ENCODE measurements at places on chromosomes 2 and 18.

GRCh38 chr2:81195017-81195773 is 890.6 kb upstream of the LRRTM1 start:
- DNase-seq: no peak

DNA sequence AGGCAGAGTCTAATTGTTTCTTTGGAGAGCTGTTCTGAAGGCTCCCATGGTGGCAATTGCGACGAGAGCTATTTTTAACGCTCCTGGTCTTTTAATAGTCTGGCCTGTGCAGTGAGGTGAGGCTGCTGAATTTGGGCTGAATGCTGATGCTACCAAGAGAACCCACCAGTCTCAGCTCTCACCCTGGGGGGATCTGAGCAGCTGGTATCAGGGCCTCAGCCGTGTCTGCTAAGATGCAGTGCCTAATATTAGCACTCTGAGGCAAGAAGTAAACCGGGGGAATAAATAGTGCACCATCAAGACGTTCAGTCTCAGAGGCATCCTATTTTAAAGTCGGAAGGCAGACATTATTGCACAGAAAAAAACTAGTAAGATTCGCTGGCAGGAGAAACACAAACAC is 214.8 kb upstream of the PID1 start:
- no peak for DNase-seq

DNA sequence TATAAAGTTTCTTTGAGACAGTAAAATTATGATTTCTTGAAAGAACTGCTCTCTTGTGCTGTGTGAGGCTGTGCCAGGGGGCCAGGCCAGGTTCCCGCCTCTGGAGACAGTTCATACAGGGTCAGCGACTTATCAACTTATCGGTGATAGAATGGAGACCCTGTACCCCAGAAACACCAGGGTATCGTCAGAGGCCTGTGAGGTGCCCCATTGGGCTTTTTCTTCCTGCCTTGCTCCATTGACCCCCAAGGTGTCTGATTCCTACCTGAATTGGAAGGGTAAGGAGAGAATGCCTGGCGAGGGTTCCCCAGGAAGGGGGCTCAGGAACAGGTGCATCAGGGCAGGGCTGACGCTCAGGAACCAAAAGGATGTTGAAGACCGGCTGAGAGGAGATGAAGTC is 4.3 kb downstream of the DLX1 start:
- DNase-seq: no peak

DNA sequence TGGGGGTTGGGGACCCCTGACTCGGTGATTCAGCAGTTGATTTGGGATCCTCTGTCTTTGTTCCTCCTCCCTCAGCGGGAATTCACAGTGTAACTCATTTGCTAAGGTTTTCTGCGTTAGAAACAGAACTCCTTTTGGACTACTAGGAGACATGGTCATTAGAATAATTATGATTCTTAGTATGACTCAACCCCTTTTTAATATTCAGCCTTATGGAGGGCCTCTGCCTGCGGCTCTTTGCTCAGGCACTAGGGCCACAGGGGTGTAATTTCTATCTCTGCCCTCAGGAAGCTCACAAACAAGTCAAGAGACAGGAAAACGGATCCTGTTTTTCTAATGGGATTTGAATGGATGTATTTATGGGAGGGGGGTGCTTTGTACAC is 117.4 kb downstream of the SPTBN1 start:
- DNase-seq: no peak

DNA sequence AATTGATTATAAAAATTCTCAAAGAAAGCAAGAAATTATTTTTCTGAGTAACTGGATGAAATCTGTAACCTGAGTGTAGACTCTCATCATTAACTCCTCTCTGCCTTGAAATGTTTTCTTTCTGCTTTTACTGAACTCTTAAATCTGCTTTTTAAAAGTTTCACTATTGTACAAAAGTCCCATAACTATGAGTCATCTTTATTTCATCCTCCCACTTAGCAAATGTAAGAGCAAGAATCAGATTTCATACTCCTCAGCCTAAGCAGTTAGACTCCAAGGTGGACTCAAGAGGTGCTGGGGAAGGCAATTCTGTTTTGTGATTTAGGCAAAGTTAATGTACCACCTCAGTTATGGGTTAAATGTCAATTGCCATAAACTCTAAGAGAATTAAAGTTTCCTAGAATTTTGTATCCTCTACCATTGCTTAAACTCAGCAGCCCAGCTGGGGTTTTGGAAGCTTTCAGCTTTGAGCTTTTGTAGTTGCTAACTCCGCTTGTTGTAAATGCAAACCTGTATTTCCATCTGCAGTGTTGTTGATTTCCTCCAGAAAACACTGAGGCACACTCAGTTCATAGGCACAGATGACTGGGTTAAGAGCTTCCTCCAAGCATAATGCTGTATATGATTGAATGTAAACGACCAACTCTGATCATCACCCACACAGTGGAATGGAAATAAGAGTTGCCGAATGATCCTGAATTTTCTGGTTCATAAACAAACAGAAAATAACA is 268.8 kb downstream of the ARHGAP15 start:
- DNase-seq: no peak

DNA sequence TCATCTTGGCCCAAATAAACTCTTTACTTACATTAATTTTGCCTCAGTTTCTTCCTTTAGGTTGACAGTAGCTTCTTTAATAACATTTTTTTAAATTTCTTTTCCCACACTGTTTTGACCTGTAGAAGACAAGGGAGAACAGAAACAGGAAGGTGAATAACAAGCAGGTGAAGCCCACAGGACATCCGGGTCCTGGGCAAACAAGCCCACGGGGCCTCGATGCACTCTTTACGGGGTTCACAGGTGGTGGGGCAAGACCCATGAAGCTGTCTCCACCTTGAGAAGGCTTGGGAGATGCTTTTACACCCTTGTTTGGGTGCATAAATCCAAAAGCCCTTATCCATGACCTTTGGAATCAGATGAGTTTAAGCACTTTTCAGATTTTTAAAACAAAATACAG is 301.0 kb upstream of the MGAT5 start:
- DNase-seq: no peak

DNA sequence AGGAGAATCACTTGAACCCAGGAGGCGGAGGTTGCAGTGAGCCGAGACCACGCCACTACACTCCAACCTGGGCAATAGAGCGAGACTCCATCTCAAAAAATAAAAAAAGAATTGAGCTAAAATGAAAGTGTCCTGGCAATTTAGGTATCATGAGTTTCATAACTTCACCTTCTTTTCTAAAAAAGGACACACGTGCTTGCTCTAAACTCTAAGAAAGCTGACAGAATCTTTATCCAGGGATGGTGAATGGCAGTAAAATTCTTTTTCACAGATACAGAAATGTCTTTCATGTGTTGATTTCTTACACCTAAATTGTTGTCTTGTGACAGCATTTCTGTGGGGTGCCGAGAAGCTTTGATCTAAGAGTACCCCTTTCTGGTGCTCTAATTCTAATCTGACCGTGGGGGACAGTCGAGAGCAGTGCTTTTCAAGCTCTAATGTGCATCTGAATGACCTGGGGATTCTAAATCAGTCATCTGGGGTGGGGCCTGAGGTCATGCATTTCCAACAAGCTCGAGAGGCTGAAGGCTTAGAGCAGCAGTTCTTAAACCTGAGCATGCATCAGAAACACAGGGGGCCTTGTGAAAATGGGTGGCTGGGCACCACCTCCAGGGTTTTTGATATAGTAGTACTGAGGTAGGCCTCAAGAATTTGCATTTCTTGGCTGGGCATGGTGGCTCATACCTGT is 42.1 kb upstream of the REL start:
- DNase-seq: no peak
